ENCODE measurements at places on chromosomes 7 and 10. TPM values are rescaled to one million over a fixed set of nuclear protein-coding genes. Genes with fewer than 3 reads are reported as not detected.

GRCh38 chr10:87740254-87740655 is 77.8 kb downstream of the ATAD1 start:
- DNase-seq = no peak

Gene GIMAP5
- 9.3 TPM for total RNA-seq

DNA sequence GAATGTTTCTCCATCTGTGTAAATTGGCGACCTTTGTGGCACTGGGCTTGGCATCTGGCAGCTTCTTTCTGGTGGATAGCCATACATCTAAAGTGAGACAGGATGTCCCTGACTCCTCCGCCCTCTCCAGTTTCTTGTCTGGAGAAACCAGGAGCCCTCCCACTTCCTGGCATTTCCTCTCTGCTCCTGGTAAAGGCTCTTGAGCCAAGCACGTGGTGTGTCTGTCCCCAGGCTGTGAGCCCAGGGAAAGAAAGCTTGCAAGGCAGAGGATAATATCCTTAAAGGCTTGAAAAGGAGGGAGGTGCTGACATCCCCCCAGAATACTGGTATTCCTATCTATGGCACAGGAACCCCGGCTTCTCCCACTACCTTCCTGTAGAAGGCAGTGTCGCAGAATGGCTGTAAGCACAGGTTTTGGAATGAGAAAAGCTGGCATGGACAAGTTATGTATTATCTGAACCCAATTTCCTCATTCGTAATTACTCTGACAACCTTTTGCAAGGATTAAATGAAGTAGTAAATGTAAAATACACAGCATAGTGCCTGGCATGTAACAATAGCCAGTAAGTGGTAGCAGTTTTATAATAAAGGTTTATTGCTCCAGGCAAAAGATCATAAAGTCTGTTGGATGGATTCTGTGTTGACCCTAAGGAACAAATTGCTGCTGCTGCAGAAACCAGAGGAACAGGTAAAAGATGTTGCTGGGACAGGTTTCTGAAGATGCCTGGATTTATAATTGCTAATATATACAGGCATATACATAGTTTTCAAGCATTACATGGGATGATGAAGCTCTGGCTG is 11.8 kb upstream of the ACSL5 start:
- DNase-seq = peak; percentile 65

Gene HOXA10
- 25.8 TPM for total RNA-seq
